Activated naive CD8-positive, alpha-beta T cell treated with anti-CD3 and anti-CD28 coated beads, Interleukin-2, amount 50 U/mL, for 16 hours (primary cell): ENCODE measurements at places on chromosomes 1 and 21.
A peak's percentile ranks its signal among the peaks of the same experiment; 100 is the strongest.

GRCh38 chr1:18812453-18812939 lies 47.0 kb downstream of the TAS1R2 start:
- DNase-seq = no peak

DNA sequence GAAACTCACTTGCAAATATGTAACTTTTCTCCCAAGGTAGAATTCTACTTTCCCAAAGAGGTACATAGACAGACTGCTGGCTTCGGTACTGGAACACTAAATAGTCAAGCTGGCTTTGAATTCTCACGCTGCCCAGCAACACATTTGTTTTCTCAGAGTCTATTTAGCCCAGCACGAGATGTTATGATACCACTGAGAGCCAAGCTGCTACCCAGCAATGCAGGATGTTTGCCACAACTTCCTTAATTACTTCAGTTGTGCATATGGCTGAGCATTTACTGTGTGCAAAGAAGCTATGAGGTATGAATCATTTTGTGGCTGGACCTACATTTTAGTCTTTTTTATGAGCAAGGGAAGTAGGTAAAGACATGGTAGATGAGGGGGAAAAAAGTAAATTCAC lies 793.2 kb downstream of the PLA2G4A start:
- DNase-seq = no peak

- DNase-seq = no peak
Observed at GRCh38 chr1:233627376-233627775, 13.5 kb downstream of the KCNK1 start.

- DNase-seq = peak; percentile 13
Observed at GRCh38 chr1:88684482-88685258, 597 bp downstream of the PKN2 start.

DNA sequence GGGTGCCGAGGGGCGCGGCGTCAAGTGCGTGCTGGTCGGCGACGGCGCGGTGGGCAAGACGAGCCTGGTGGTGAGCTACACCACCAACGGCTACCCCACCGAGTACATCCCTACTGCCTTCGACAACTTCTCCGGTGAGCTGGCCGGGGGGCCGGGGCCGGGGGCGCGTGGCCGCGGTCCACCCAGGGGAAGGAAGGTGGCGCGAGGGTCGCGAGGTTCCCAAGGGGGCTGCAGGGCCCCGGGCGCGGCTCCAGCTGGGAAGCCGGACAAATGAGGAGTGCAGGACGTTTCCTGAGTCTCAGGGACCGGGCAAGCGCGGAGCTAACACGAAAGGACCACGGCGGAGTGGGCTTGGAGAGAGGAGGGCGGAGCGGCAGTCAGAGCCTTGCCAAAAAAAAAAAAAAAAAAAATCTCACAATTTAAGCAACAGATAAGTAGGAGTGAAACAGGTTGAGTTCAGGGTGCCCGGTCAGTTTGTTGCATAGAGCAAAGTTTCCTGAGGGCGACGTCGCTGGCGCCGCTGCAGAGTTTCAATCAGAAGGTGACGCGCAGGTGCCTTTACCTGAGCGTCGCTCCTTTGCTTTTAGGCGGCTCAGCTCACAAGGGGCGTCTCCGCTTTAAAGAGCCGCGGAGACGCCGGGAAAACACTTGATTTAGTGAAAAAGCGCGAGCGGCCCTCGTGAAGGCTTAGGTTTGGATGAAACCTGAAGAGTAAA lies 750 bp downstream of the RHOU start:
- DNase-seq = no peak

DNA sequence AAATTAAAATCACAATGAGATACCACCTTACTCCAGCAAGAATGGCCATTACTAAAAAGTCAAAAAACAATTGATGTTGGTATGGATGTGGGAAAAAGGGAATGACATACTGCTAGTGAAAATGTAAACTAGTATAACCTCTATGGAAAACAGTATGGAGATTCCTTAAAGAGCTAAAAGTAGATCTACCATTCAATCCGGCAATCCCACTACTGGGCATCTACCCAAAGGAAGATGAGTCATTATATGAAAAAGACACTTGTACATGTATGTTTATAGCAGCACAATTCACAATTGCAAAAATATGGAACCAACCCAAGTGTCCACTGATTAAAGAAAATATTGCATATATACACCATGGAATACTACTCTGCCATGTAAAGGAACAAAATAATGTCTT lies 37.2 kb downstream of the SUSD4 start:
- no peak for DNase-seq

DNA sequence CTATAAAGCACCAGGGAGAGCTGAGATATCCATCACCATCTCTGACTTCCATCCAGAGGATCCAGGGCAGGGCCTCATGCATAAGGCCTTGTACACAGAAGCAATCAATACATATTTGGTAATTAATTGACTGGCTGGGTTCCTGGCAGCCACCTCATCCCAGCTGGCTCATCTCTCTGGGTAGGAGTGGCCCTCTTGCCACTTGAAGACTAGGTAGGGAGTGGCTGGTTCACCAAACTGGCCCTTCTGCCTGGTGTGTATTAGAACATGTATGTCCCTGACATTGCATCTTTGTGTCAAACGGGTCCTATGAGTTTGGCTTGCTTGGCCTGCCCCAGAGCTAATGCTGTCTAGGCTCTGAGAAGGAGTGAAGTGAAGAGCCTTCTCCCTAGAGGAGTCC lies 11.8 kb downstream of the NUAK2 start:
- no peak for DNase-seq

DNA sequence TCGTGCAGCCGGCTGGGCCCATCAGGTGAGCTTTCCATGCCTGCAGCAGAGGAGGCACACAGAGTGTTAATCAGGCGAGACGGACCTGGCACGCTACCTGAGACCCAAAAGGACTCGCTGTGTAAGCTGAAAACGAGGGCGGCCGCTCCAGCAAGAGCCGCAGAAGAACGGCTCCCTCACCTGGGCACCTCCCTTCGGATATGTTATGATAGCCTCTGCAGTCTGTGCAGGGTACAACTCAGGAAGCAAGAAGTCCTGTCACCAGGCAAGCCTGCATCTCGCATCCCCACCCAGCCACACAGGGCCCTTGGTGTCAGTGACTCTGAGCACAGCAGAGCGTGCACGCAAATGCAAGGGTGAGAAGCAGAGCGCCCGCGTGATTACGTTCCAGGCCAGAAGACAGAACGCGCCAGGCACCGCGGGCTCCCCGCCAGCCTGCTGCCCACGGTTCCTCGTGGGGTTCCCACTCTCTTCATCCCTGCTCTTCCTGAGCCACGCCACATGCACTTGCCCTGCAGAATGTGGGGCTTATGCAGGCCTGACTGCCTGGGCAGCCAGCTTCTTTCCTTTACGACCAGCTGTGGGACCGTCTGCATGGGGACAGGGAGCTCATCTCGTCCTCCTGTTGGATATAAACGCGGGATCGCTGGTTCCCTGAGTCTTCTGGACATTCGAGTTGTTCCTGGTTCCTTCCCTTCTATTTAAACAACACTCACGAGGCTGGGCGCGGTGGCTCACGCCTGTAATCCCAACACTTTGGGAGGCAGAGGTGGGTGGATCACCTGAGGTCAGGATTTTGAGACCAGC lies 20.2 kb upstream of the LRRC47 start:
- DNase-seq = no peak

- DNase-seq = no peak
Observed at GRCh38 chr1:67840449-67840848, 7.2 kb upstream of the GNG12 start.

DNA sequence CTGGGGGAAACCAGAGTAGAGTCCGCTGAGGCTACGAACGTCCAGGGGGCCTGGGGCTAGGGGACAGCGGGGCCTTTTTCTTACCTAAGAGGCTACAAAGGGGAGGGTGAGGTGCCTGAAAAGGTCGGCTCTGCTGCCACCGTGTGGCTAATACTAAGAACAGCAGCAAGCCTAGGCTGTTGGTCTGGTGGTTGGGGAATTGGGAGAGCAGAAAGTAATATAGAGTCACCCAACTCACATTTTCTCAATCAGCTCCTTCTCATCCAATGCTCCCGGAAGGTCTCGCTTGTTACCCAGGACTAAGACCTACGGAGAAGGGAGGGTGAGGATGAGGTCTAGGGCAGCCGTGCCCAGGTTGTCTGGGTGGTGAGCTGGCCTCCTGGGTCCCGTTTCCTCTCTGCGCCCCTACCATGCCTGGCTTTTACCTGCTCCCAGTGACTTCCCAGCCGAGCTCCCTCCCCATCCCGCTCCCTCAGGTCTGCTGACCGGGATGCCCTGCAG lies 9.3 kb downstream of the ARL8A start:
- no peak for DNase-seq

DNA sequence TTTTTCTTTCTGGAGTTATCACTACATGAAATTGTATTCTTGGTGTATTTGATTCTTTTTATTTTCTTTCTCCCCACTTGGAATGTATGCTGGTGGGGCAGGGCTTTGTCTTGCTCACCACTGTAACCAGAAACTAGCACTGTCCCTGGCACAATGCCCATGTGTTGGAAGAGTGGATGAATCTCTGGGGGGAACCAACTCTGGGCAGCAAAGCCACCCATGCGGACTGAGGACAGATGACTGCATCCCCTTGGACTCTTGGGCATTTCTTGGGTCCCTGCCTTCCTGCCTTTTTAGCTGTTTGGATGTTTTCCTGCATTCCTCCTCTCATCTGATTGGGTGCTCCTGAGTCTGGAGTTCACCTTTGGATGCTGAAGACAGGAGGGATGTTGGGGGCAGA lies 6.1 kb downstream of the CYP4B1 start:
- DNase-seq = no peak

DNA sequence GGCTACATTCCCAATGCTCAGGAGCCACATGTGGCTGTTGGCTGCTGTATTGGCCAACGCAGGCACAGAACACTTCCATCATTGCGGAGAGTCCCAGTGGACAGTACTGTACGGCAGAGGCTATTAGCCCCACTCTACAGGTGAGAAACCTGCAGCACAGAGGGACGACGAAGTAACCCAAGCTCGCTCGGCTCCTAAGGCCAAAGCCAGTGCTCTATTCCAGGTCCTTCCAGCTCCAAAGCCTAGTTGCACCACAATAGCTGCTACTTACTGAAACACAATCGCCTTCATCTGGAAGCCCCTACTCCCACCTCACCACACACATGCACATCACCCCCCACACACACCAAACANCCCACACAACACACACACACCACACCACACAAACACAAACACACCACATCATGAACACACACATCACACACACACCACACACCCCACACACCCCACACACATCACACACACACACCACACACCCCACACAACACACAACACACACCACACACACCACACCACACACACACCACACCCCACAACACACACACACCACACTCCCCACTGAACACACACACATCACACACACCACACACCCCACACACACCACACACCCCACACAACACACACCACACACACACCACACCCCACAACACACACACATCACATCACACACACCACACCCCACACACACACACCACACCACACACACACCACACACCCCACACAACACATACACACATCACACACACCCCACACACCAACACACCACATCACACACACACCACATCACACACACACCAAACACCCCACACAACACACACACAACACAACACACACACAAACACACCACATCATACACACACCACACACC lies 3.2 kb downstream of the LYPD8 start:
- DNase-seq = no peak

- DNase-seq = no peak
Observed at GRCh38 chr1:3135744-3136455, 66.9 kb downstream of the PRDM16 start.

- no peak for DNase-seq
Observed at GRCh38 chr1:228197555-228198147, 10.2 kb upstream of the OBSCN start.

- DNase-seq = no peak
Observed at GRCh38 chr1:37448691-37449417, 25.5 kb upstream of the ZC3H12A start.

DNA sequence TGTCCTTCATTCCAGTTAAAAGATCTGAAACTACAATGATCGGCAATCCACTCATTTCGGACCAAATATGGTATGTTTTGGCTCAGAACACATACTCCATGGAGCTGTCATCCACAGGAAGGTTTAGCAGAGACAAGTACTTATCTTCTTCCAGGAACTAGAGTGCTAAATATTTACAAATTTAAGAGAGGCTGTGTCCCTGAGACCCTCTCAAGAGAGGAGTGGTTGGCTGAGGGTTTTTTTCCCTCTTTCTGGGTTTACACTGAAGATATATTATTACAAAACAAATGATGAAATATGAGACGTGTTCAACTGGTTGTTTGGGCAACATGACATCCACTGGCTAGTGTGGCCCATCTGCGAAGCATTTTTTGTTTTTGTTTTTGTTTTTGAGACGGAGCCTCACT lies 25.9 kb upstream of the NID1 start:
- no peak for DNase-seq

- no peak for DNase-seq
Observed at GRCh38 chr1:179145521-179145920, 63.7 kb downstream of the TOR3A start.

- DNase-seq = no peak
Observed at GRCh38 chr1:201597551-201598230, 58.8 kb downstream of the NAV1 start.

GRCh38 chr1:198168227-198168626 lies 11.4 kb downstream of the NEK7 start:
- no peak for DNase-seq
